ENCODE measurements at places on chromosomes 4 and X. TPM values are rescaled to one million over a fixed set of nuclear protein-coding genes. Genes with fewer than 3 reads are reported as not detected.
A peak's percentile ranks its signal among the peaks of the same experiment; 100 is the strongest.

Gene XAGE1A
- polyA plus RNA-seq = 31.7 TPM

Gene NDP
- 1.8 TPM for polyA plus RNA-seq

Gene FAM184B
- polyA plus RNA-seq = 0.26 TPM

Gene SPANXD
- polyA plus RNA-seq = 11.5 TPM

DNA sequence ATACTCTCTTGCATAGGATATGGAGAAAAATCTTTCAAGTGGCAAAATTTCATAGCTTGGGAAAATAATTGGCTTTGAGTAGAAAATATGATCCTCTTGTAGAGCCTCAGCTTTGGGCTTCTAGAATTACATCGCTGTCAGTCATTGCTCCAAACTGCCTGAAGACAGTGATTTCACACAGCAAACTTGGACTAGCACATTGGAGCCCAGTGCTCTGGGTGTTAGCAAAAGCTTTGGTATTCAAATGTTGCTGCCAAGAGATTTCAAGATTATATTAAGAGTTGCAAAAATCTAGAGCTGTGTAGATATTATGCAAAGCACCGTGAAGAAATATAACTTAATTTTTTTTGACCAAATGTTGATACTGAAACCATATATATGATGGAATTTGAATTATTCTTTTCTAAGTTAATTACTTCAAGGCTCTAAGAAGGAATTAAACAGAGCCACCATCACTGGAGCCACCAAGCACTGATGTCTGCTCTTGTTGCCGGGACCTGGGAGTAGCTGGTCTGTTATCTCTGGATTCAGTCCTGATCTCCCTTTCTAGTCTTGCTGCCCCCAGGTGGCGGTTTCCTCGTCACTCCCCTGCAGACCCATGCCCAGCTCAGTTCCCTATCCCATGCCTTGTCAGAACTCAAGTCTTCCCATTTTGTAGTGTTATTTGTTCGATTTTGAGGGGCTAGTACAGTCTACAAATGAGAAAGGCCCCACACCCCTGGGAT is 260.7 kb upstream of the SFRP2 start:
- H3K4me3 ChIP-seq = no peak overlapping the region
- H3K36me3 ChIP-seq = no peaks in the 10 kb centered on the region
- DNase-seq = peak; percentile 48
- no peaks in the 10 kb centered on the region for H3K4me1 ChIP-seq
- H3K27ac ChIP-seq = no peak overlapping the region

GRCh38 chr4:158869001-158869400 is 100.2 kb downstream of the FNIP2 start:
- no peak overlapping the region for H3K4me3 ChIP-seq
- H3K4me1 ChIP-seq = no peaks in the 10 kb centered on the region
- H3K27me3 ChIP-seq = no peaks in the 10 kb centered on the region
- H3K36me3 ChIP-seq = no peaks in the 10 kb centered on the region

DNA sequence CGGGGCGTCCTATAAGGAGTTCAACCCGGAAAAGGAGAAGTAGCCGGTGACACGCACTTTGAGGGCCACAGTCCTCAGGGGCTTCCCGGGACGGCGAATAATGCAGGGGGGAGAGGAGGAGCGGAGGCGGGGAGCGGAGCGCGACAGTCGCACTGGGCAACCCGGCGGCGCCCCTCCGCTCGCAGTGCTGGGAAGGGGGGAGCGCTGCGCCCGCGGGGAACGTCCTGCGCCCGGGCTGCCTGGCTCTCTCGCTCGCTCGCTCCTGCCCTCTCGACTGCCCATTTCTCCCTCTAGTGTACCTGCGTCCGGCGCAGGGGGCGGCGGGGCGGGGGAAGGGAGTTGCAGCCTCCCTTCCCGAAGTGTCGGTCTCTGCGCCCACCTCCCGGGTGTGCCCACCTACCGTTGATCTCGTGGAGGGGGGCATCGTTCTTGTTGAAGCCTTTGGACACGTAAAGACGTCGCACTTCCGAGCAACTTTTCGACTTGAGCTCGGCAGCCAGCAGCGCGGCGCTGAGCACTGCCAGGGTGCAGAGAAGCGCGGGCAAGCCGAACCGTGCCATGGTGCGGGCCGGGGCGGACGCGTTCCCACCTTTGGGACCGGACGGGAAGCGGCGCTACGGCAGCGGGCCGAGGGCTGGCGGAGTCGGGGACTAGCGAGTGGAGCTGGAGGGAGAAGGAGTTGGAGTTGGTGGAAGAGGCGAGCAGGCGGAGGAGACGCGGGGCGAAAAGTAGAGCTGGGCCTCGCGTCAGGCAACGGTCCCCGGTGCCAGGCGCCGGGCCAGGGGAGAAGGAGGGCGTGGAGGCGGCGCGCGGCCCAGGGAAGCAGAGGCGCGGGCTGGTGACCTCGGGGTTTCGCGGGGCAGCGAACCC is 648 bp downstream of the GPC4 start:
- H3K36me3 ChIP-seq = no peaks in the 10 kb centered on the region
- no peak for DNase-seq
- no peaks in the 10 kb centered on the region for H3K4me1 ChIP-seq
- H3K27ac ChIP-seq = no peak overlapping the region

GRCh38 chr4:55618546-55619143 is 17.5 kb downstream of the NMU start:
- H3K27me3 ChIP-seq = no peaks in the 10 kb centered on the region
- H3K4me1 ChIP-seq = no peaks in the 10 kb centered on the region
- H3K36me3 ChIP-seq = no peaks in the 10 kb centered on the region
- no peak overlapping the region for H3K4me3 ChIP-seq
- no peak for DNase-seq
